Umbilical cord (tissue), 2 donors: ENCODE measurements at places on chromosomes 7 and 10. TPM values are rescaled to one million over a fixed set of nuclear protein-coding genes. Genes with fewer than 3 reads are reported as not detected.

- no peak for DNase-seq
These were observed 5.9 kb upstream of the CALU start for GRCh38 chr7:128733278-128733645.

Gene ZNF800
- total RNA-seq = 33.0 TPM

DNA sequence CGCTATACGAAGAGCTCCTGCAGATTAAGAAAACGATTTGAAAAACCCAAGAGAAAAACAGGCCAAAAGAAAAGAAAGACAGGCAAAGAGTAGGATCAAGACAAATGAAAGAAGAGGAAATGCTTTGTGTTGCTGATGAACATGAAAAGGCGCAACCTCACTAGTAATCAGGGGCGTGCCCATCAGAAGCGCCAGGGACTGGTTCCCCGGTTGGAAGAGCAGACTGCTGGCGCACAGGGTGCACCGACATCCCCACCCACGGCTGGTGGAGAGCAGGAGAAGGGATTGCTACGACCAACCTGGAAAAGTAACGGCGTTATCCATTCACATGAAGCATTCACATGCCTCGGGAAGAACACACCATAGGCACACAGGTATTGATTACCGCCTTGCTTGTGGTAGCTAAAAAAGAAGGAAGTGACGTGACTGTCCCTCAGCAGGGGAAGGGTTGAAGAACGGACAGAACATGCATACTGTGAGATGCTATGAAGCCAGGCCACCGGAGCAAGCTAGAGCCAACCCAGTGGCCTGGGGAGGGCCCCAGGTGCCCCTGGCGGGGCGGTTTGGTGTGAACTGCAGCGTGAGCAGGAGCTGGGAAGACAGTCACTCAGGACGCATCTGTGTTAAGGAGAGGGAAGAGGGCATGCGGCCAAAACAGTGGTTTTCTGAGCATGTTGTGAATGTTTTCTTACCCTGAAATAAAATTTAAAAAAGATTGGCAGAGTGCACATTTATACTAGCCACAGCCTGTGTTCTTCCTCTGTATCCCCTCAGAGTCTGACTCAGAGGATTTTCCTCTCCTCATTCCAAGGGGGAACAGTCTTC is 18.3 kb downstream of the AGAP3 start:
- peak; percentile 25 for DNase-seq

DNA sequence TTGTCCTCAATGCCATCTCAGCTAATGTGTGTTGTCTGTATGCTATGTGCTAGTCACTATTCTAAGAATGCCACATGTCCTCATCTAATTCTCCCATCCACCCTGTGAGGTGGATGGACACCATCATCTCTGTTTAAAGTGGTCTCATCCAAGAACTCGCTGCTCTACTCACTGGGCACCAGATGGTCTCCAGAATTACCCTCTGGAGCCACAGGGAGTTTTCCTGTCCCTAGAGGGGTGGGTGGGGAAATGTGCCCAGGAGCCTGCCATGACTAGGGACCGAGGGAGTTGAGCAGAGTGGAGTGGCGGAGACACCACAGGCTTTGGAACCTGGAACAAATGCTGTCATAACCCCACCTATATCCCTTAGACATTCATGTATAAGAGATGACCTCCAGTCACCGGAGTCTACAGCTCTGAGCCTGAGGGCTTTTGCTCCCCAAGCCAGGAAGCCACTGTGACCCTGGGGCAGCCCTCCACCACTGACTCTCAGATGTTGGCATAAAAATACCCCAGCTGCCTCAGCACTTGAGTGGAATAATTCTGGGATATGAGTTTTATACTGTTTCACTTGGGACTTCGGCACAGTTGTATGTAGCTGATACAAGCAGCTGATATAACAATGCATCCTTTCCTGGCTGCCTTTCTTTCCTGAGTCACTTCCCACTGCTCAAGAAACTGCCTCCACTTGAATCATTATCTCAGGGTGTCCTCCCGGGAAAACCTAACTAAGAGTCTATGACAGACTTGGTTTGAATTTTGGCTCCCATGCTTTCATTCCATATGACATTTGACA is 61.5 kb upstream of the RAPGEF5 start:
- DNase-seq = no peak

Gene MLXIPL
- 1.7 TPM for total RNA-seq

Gene TMEM196
- total RNA-seq = 14.9 TPM

- DNase-seq = no peak
These were observed 93.7 kb downstream of the WDFY4 start for GRCh38 chr10:48778193-48778857.

- DNase-seq = no peak
These were observed 32.4 kb upstream of the HGF start for GRCh38 chr7:81802251-81802650.

Gene TAF6
- total RNA-seq = 22.1 TPM

Gene ZNF488
- 0.96 TPM for total RNA-seq

GRCh38 chr10:101878869-101879268 is 35.3 kb upstream of the KCNIP2 start:
- no peak for DNase-seq

GRCh38 chr10:110446277-110446676 is 51.4 kb upstream of the DUSP5 start:
- no peak for DNase-seq

DNA sequence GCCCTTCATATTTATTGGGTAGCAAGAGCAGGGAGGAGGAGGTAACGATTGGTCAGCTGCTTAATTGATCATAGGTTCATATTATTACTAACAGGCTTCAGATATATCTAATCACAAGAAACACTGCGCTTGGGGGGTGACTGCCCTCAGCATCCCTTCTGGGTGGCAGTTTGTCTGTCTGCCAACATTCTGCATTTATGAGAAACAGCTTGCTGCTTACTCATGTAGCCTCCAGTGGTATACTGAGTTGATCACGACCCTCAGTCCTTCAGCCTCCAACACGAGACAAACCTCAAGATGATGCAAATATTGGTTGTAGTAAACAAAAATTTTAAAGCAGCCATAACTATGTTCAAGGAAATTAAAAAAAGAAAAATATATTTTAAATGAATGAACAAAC is 657.8 kb upstream of the PHF14 start:
- no peak for DNase-seq

Gene CYP3A4
- 0.72 TPM for total RNA-seq

GRCh38 chr10:78217336-78217735 is 183.7 kb downstream of the RPS24 start:
- no peak for DNase-seq

GRCh38 chr7:21867816-21868575 is 77.7 kb downstream of the CDCA7L start:
- no peak for DNase-seq

GRCh38 chr10:92238586-92239098 is 52.2 kb downstream of the CPEB3 start:
- DNase-seq = peak; percentile 47

- peak; percentile 87 for DNase-seq
These were observed 40.4 kb upstream of the ABCB5 start for GRCh38 chr7:20574784-20575720.

- DNase-seq = no peak
These were observed 169.0 kb upstream of the PRPS1L1 start for GRCh38 chr7:18196638-18197037.

- DNase-seq = no peak
These were observed 144.9 kb upstream of the MAGI2 start for GRCh38 chr7:79598351-79598750.

DNA sequence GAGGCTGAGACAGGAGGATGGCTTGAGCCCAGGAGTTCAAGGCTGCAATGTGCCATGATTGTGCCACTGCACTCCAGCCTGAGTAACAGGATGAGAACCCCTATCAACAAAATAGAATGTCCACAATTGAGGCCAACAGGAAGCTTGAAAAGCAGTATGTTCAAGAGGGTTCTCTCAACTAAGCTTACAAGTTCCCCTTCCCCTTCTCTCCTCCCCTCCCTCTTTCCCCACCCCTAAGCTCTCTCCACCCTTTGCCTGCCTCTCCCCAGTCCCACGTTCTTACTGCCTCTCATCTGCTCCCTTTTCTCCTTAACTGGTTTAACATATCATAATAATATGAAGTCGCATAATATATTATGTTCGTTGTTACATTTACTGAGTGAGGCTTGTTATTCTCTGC is 35.4 kb downstream of the KIAA1549 start:
- no peak for DNase-seq

DNA sequence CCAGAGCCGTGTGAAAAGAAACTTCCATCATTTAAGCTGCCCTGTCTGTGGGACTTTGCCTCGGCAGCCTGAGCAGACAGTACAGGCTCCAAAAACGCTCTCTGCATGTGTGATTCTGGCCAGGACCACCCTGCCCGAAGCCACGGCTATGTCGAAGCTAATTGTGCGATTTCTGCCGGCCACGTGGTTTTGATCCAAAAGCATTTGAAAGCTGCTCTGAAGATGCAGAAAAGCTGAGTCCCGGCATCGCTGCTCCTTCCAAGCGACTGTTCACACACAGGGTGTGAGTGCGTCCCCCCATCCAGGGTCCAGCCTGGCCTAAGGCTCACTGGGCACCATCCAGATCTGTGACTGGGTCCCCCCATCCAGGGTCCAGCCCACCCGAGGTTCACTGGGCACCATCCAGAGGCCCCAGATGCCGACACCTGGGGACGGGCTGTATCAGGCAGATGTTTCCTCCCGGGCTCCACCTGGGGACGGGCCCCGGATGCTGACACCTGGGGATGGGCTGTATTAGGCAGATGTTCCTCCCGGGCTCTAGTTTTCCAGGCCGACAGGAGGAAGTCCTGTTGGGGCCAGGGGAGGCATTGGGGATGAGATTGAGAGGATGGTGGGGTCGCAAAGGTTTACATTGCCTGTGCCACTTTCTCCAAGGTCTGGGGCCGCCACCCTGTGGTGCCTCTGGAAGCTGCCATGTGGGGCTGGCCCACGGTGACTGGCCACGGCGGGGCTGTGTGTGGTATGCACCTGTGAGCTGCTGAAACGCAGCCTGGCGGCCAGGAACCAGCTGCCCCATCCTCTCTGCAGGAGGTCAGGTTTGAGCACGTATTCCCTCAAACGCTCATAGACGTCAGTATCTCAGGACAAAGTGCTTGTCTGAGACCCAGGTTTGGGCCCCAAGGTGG is 527.4 kb downstream of the DNAJB6 start:
- DNase-seq = no peak

Gene CREB5
- 17.8 TPM for total RNA-seq

Gene LRGUK
- 0.48 TPM for total RNA-seq

Gene SEMA4G
- 0.24 TPM for total RNA-seq

DNA sequence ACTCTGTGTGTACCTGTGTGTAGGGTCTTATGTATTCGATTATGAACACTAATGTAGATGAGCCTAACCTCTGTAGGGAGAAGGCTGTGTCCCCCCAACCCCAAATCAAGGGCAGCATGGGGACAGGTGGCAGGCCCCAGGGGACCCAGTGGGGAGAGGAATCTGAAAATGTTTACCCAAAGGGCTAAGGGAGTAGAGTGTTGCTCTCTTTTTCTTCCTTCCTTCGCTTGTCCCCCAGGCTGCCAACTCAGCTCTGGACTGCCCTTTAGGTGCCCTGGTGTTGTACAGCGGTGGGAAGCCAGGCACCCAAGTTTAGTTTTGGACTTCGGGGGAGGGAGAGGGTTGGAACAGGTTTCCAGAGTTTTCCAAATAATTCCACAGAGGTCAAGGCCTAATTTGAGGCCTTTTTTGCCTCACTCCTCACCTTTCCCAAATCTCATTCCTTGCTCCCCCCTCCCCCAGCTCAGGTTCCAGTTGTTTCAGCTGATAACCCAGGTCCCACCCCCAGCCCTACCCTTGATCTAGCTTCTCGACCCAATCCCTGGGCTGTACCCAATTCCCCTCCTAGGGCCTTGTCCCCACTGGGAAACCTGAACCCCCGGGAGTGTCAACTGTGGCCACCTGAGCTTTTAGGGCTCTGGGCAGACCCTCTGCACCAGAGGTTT is 9.1 kb upstream of the PAX2 start:
- no peak for DNase-seq

- DNase-seq = peak; percentile 50
These were observed 1.9 kb upstream of the PLAU start for GRCh38 chr10:73908853-73909539.

DNA sequence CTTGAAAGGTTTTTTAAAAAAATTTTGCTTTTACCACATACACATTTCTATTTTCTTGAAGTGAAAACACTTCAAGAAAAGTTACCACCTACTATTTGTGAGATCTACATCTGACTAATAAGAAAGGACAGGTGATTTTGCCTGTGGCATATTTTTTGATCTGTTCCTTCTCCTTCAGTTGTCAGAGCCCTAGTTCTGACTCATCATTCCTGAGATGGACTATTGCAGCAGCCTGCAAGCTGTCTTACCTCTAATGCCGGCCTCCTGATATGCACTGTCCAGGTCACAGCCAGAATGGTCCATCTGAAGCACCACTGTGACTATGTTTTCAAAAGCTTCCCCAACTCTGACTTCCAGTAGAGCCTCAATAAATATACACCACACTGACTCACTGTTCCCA is 28.2 kb upstream of the ANK3 start:
- DNase-seq = peak; percentile 30

Gene SPDYE2
- total RNA-seq = 2.6 TPM

GRCh38 chr10:60905580-60905979 is 38.4 kb downstream of the RHOBTB1 start:
- DNase-seq = peak; percentile 71

Gene MCM10
- 1.2 TPM for total RNA-seq

Gene BNIP3
- 162 TPM for total RNA-seq

- DNase-seq = no peak
These were observed 194.9 kb downstream of the GPAM start for GRCh38 chr10:111988646-111989045.

GRCh38 chr7:73742753-73743641 is 4.4 kb upstream of the ABHD11 start:
- peak; percentile 22 for DNase-seq

Gene CALU
- total RNA-seq = 413 TPM

GRCh38 chr10:111030042-111030750 is 46.6 kb upstream of the ADRA2A start:
- no peak for DNase-seq

Gene CYCS
- total RNA-seq = 23.1 TPM

Gene A1CF
- total RNA-seq = 2.9 TPM

Gene SERPINE1
- total RNA-seq = 152 TPM

Gene GTF2IRD1
- 8.9 TPM for total RNA-seq

DNA sequence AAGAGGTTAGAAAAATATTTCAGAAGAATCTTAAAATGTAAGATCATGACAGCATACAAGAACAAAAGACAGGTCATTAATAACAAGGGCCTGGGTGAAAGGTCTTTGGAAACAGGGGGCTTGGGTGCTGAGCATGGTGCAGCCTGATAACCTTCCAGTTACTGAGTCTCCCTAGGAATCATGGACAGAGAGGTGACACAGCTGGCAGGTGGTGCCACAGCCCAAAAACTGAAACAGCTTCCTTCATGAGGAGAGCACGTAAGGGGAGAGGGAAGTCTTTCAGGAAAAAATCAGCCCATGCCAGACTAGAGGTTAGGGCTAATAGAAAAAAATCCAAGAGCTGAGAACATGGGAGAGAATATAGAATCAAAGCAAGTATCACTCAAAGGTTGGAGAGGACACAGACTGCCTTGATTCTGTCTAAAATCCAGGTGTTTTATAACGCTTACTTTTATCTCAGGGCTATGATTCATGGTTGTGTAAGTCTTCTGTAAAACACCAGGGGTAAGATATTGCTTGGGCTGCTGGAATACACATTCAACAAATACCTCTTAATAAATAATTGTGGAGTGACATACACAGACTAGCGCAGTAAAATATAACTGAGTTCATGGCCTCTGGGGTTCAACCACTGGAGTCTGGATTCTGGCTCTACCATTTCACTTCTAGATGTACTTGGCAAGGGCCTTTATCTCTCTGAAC is 88.1 kb downstream of the SEMA3C start:
- no peak for DNase-seq

- no peak for DNase-seq
These were observed 94.7 kb downstream of the DIP2C start for GRCh38 chr10:594584-595270.
